ENCODE measurements at places on chromosomes 6 and 20. TPM values are rescaled to one million over a fixed set of nuclear protein-coding genes. Genes with fewer than 3 reads are reported as not detected.
A peak's percentile ranks its signal among the peaks of the same experiment; 100 is the strongest.

DNA sequence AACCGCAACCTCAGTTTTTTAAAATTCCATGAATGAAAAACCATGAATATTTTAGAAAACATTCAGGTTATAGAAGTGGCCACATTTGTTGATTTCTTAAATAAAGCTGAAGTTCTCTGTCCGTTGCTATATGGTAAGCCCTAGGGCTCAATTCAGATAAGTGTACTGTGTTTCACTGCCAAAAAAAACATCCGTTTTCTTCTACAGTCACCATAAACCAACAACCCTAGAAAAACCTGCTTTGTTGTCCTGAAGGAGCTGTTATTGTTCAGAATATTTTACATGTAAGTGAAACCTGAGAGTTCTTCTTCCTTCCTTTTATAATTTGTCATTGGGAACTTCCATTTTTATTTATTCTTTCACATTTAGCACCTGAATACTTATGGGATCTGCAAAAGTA is 274.1 kb downstream of the TFAP2A start:
- DNase-seq = no peak
- H3K4me1 ChIP-seq = no peaks in the 10 kb centered on the region
- H3K36me3 ChIP-seq = no peaks in the 10 kb centered on the region
- no peak overlapping the region for H3K4me3 ChIP-seq

DNA sequence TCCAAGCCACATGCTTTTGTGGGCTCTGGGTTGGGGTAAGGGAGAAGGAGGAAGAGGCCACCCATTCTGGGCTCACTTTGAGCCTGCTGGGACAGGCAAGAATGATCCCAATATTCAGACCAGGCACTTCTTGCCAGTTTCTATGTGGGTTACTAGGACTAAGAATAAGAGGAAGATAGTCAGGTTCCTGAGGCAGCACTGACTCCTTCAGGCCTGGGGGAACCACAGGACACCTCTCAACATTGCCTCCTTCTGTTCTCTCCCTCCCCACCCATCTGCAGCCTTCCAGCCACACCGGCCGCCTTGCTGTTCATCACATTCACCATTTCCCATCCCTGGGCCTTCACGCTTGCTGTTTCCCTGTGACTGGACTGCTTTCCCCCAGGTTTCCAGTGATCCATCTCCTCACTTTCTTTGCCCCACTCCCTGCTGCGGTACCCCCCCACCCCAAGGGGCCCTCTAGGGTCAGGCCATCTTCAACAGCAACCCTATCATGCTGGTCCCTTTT is 69.2 kb upstream of the SIRPA start:
- H3K4me3 ChIP-seq = no peak overlapping the region
- no peaks in the 10 kb centered on the region for H3K36me3 ChIP-seq
- DNase-seq = no peak
- H3K4me1 ChIP-seq = no peaks in the 10 kb centered on the region
- H3K27ac ChIP-seq = no peak overlapping the region

Gene STX7
- 25.1 TPM for total RNA-seq

DNA sequence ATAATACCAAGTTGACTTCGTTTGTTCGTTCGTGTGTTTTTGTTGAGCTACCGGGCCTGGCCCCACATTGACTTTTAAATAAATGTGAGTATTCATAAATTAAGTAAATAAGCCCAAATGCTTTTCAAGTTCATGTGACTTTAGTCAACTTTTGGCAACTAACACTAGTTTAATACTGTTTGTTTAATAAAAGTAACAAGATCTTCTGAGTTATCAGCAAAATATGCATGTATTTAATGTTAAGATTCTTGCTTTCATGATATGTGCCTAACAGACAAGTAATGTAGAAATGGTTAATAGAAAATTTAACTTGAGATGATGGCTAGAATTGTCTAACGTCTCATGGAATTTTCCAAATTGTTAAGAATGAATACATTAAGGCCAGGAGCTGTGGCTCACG is 38.7 kb upstream of the ECI2 start:
- H3K36me3 ChIP-seq = no peaks in the 10 kb centered on the region
- no peak for DNase-seq
- H3K4me3 ChIP-seq = no peak overlapping the region
- H3K27me3 ChIP-seq = no peaks in the 10 kb centered on the region
- H3K4me1 ChIP-seq = no peaks in the 10 kb centered on the region
- H3K27ac ChIP-seq = no peak overlapping the region

DNA sequence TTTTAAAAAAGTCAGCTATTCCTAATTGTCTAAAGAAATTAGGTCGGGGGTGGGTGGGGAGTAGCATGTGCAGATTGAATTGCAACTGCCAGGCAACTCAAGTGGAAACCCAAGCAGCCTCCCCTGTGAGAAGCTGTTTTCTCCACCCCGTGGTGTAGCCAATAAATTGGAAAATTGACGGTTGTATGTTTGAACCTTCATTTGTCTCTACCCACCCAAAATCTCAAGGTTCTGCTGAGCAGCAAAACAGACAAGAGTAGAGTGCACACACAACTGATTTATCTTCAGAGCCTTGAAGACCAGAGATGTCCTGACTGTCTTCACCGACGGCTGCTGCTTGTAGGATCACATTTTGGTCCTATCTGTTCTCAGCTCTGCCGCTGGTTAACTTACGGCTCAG is 88.5 kb downstream of the DTD1 start:
- no peaks in the 10 kb centered on the region for H3K27me3 ChIP-seq
- no peaks in the 10 kb centered on the region for H3K4me1 ChIP-seq
- no peak overlapping the region for H3K27ac ChIP-seq
- no peak for DNase-seq
- no peaks in the 10 kb centered on the region for H3K36me3 ChIP-seq
- H3K4me3 ChIP-seq = no peak overlapping the region

Gene EFCAB8
- total RNA-seq = 0.35 TPM

DNA sequence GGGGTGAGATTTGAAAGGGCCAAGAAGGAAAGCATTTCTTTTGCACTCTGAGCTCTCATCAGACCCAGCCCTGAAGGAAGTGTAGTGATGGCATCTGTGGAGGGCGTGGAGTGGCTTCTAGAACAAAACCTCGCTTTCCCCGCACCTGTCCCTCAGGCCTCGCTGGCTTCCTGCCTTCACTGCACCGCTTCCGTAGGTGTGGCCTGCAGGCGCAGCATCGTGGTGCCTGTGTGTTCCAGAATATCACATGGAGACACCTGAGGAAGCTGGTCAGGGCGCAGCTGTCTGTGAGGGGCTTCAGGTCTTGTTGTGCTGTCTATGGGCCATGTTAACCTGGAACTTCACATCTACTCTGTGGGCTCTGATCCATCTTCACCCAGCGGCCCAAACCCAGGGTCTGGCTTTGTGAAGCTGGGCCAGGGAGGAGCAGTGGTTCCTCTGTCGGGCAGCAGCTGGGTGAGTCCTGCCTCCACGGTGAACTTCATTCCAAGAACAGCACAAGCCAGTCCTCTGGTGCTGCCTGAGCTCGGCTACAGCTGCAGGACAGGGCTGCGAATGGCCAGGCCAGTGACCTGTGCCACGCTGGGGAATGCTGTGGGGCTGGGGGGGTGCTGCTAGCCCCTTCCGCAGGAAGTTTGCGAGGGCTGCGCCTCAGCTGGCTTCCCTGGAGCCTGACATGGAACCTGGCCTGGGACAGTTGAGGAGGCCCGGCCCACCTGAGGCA is 40.9 kb downstream of the DSTN start:
- peak overlapping the region; percentile 32 for H3K4me3 ChIP-seq
- H3K27ac ChIP-seq = no peak overlapping the region
- DNase-seq = peak; percentile 74
- no peaks in the 10 kb centered on the region for H3K27me3 ChIP-seq
- no peaks in the 10 kb centered on the region for H3K36me3 ChIP-seq

DNA sequence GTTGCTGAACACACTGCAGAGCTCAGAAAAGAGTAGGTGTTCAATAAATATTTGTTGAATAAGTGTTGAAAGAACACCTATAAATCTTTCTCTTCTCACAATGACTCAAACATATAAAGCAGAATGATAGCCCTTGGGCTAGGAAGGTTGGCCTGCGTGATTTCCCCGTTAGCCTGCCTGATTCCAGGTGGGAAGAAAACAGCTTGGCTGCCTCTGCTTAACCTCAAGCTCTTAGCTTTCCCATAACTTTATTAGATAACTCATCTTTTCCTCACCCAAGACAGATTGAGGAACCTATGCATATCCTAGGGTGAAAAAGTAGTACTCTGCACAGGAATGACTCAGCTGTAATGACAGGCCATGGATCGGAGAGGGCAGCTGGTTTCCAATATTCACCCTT is 300.3 kb upstream of the ID4 start:
- H3K4me1 ChIP-seq = no peaks in the 10 kb centered on the region
- no peaks in the 10 kb centered on the region for H3K36me3 ChIP-seq
- DNase-seq = no peak
- H3K27ac ChIP-seq = no peak overlapping the region

- no peaks in the 10 kb centered on the region for H3K36me3 ChIP-seq
- no peaks in the 10 kb centered on the region for H3K4me1 ChIP-seq
Measured at GRCh38 chr6:2376429-2377355, 131.3 kb upstream of the GMDS start.

Data from CD8-positive, alpha-beta memory T cell (primary cell).